Activated T-cell treated with anti-CD3 and anti-CD28 coated beads for 4 hours (primary cell): ENCODE measurements at places on chromosomes 6 and 20.

GRCh38 chr20:47711046-47711752, 74.1 kb downstream of the SULF2 start:
- no peak for DNase-seq

DNA sequence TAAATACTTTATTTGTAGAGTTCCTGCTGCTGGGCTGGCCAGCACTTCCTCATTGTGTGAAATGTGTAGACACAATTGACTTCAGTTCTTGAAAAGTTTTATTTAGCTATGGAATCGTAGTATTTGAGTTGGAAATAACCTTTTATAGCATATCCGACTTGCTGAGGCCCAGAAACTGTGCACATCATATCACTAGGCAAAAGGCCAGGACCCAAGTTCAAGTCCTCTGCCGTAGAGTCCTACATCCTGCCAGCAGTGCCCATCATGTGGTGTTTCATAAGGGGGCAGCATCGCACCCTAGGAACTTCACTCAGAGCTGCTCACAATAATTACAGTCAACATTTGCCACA, 207.7 kb upstream of the SNX9 start:
- DNase-seq, result no peak

- DNase-seq, result no peak
Observed at GRCh38 chr20:48747840-48748414, 79.9 kb downstream of the PREX1 start.

DNA sequence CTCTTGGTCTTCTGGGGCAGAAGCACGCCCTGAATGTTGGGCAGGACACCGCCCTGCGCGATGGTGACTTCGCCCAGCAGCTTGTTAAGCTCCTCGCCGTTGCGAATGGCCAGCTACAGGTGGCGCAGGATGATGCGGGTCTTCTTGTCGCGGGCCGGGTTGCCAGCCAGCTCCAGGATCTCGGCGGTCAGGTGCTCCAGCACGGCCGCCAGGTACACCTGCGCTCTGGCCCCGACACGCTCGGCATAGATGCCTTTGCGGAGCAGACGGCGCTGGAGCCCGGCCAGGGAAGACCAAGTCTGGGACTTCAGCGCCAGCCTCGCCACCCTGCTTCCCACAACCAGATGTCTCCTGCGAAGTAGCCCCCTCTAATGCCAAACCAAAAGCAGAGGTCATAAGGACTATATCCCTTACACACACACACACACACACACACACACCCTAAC, 8.0 kb upstream of the SLC17A3 start:
- no peak for DNase-seq

DNA sequence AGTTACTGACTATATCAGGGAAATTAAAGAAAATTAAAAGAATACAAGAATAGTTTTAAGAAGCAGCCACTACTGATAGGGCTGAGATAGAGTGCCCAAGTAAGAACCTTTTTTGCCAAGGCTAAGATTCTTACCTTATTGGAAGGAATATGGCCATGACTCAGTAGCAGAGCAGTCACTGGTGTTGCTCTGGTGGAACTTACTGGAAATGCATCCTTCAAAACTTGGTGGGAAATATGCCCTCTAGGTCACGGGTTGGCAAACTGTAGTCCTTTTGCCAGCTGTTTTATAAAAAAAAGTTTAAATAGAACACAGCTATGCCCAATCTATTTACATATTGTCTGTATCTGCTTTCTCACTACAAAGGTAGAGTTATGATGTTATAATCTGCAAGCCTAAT, 6.0 kb downstream of the HSF2 start:
- DNase-seq, result no peak

- no peak for DNase-seq
Observed at GRCh38 chr6:157814883-157815282, 8.2 kb upstream of the SNX9 start.

- DNase-seq, result no peak
Observed at GRCh38 chr6:161023316-161023715, 31.7 kb downstream of the MAP3K4 start.

DNA sequence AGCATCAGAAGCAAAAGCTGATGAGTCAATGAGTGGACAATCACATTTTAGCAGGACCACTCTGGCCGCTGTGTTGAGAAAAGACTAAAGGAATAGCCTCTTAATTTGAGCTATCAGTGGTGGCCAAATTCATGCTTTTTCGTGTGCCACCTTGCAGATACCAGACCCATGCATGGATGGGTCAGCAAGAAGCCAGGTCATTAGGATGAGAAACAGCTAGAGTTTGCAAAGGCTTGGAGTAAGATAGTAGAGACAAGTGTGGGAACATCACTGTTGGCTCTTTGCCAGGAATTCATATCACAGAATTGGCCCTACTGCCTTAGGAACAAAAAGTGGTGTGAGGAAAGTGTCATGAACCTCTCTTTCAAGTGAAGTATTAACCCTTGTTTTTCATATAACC, 25.5 kb downstream of the MRAP2 start:
- DNase-seq, result no peak

DNA sequence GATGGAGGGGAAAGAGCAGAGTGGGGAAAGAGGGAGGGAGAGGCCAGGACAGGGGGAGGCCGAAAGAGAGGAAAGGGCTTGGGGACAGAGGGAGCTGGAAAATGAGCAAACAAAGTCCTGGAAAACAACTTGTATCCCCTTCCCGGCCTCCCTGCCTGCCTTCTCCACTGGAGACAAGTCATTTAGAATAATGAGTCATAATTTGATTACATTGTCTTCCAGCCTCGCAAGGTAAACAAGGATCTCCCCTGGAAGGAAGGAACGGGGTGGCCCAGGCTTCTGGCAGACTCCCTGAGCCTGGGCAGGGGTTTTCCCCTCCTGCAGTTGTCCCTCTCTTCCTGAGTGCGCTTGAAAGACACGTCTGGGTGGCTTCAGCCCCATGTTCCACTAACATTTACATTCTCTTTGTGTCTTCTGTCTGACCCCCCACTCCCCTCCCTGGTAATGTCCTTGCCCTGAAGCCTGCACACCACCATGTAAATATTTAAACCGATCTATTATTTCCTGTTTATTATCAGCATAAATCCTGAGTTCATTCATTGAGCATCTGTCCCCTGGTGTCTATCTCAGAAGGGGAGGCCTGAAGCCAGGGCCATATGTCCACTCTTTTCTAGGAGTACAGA, 12.1 kb upstream of the MRPS18A start:
- no peak for DNase-seq
